HepG2 (cell line): ENCODE measurements at places on chromosomes 13 and 19.
A peak's percentile ranks its signal among the peaks of the same experiment; 100 is the strongest.

- no peak for DNase-seq
Observed at GRCh38 chr13:106867249-106867648, 299.3 kb upstream of the ARGLU1 start.

DNA sequence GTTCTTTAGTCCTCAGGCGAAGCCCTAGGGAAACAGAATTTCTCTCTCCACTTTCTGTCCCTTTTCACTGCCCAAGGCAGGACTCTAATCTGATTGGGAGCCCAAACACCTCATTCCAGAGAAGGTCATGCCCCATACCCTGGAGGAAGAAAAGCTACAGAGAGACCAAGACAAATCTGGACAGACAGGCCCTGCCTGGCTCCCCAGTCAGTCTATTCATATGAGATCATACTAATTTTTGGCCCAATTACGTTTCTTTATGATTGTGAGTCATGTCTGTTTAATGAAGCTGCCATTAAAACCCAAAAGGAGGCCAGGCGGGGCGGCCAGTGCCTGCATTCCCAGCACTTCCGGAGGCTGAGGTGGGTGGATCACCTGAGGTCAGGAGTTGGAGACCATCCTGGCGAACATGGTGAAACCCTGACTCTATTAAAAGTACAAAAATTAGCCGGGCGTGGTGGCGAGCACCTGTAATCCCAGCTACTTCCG is 3.3 kb upstream of the AP3D1 start:
- no peak for DNase-seq

GRCh38 chr13:34752283-34752960 is 189.6 kb upstream of the NBEA start:
- no peak for DNase-seq

DNA sequence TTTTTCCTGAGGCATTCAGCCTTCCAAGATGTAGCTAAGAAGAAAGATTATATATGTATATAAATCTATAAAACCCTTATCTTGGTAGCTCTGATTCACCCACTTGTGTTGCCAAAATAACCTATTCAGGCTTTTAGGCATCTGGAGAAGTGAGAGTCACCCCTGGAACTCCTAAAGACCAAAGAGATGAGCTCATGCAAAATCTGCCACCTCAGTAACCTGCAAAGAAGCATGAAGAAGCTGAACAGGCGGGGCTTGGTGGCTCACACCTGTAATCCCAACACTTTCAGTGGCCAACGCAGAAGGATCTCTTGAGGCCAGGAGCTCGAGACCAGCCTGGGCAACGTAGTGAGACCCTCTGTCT is 393.7 kb downstream of the FOXO1 start:
- DNase-seq = no peak

DNA sequence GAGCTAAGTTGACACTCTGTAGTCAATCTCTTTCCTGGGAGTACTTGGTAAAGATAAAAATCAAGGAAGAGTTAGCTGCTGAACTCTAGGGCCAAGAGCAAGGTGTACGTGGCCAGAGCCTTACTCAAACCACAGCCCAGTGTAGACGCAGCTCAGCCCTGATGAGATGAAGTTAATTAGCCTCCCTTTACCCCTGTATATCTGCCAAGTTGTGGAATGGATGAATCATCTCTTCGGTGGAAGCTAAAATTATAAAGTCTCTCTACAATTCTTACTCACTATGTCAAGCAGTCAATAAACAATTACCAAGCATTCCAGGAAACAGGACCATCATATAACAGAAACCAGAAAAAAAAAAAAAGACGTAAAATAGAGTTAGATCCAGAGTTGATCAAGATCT is 146.9 kb upstream of the UFM1 start:
- no peak for DNase-seq

- no peak for DNase-seq
Observed at GRCh38 chr13:76646946-76647345, 239.3 kb downstream of the KCTD12 start.

DNA sequence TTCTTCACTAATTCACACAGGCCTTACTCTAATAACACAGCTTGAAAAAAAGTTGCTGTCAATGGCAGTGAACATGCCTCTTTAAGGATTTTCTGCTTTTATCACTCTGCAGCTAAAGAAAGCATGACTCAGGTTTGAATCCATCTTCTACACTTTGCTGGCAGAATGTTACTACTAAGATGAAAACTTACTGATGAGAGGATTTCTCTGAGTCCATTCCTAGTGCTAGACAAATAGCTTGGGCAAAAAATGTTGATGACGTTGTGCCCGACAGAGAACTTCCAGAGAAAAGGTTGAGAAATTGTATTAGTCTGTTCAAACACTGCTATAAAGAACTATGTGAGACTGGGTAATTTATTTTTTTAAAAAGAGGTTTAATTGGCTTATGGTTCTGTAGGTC is 572.0 kb downstream of the IRS2 start:
- DNase-seq = no peak

- DNase-seq = no peak
Observed at GRCh38 chr13:33717775-33718174, 100.2 kb upstream of the RFC3 start.

DNA sequence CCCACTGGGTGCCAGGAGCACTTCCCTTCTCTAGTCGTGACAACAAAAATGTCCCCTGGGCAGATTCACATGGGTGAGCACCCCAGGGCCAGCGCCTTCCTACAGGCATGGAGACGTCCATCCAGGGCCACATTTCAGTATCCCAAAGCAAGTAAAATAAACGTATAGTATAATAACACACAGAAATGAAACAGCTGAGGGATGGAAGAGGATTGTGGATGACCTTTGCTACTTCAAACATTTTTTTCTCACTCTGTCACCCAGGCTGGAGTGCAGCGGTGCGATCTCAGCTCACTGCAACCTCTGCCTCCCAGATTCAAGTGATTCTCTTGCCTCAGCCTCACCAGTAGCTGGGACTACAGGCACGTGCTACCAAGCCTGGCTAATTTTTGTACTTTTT is 28.2 kb downstream of the CILP2 start:
- DNase-seq = no peak

GRCh38 chr13:60372141-60372540 is 24.9 kb upstream of the TDRD3 start:
- DNase-seq = no peak

DNA sequence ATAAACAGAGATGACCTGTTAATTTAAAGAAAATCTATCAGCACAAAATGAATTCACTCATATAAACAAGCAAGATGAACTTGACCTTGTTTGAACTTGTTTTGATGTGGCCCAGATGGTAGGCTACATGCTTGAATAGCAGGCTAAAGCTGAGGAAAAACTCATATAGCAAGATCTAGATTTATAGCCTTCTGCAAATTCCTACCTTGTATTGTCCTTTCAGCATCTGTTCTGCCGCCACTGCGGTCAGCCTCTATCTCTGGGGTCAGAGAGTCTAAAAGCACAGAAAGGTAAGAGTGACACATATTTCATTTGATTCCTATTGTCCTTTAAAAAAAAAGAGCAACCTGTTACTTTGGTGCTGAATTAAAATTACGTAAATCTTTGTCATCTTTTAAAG is 392.1 kb downstream of the DACH1 start:
- DNase-seq = no peak

- DNase-seq = peak; percentile 2
Observed at GRCh38 chr13:61286148-61286745, 129.4 kb downstream of the PCDH20 start.

DNA sequence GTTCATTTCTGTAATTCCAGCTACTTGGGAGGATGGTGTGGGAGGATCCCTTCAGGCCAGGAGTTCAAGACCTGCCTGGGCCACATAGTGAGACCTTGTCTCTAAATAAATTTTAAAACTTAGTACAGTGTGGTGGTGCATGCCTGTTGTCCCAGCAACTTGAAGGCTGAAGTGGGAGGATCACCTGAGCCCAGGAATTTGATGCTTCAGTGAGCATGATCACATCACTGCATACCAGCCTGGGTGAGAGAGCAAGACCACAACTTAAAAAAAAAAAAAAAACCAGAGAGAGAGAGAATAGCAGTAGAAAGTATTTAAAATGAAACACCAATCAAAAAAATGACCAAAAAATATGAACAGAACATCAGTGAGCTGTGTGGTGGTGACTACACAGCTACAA is 7.1 kb upstream of the ZNF823 start:
- DNase-seq = no peak

GRCh38 chr13:21895779-21896178 is 224.9 kb downstream of the FGF9 start:
- no peak for DNase-seq

- peak; percentile 75 for DNase-seq
Observed at GRCh38 chr19:18292810-18293641, 11.6 kb upstream of the JUND start.

DNA sequence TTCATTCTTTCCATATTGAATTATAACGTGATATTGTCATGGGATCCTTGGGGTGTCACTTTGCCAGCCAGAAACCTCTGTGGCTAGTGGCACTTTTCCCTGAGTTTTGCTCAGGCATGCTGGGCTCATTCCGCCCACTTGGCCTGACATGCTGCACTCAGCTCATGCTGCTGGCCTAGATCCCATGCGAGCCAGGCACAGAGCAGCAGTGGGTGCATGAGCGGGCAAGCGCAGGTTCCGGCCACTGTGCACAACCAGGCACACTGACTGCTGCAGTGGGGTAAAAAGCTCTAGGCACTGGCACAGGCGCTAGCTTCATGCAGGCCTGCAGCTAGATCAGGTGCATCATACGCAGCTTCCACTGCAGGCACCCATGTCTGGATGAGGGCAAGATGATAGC is 221.2 kb downstream of the MAB21L1 start:
- DNase-seq = no peak

DNA sequence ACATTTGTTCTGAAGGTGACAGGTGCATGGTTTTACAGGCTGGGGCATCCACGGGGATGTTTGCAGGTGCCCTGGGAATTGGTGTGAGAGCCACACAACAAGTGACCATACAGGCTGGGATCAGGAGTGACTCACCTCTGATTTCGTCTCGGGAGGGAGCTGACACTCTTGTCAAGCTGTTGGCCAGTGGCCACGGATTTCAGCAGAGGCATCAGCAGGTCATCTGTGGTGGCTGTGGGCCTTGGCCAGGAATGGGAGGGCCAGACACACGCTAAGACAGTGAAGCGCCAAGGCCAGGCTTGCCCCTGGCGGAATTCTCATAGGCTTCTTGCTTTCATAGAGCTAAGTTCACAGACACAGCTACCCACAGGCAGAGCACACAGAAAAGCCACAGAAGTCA is 108.6 kb downstream of the HSPH1 start:
- no peak for DNase-seq

DNA sequence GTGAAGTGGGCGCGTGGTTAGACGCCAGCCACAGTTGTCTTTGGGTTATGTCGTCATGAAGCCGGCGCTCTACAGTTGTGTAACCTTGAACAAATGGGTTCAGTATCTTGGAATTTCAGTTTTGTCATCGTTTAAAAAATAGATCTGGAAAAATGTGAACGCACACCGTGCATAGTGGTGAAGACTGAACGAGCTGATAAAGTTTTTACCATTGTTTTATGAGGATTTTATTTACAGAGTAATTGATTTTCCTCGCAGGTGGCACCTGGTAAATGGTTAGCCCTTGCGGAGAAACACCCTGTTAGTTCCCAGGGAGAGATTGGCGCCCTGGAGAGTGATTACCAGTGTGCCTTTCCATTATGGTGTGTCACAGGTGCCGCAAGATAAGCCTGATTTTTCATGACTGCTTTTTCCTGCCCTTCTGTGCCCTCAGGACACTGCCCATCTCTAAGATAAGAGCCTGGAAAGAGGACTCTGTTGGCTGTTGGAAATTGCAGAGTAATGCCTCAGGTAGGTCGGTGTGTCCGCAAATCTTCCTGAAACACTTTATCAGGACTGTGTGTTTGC is 577 bp downstream of the ZNF181 start:
- DNase-seq = no peak

DNA sequence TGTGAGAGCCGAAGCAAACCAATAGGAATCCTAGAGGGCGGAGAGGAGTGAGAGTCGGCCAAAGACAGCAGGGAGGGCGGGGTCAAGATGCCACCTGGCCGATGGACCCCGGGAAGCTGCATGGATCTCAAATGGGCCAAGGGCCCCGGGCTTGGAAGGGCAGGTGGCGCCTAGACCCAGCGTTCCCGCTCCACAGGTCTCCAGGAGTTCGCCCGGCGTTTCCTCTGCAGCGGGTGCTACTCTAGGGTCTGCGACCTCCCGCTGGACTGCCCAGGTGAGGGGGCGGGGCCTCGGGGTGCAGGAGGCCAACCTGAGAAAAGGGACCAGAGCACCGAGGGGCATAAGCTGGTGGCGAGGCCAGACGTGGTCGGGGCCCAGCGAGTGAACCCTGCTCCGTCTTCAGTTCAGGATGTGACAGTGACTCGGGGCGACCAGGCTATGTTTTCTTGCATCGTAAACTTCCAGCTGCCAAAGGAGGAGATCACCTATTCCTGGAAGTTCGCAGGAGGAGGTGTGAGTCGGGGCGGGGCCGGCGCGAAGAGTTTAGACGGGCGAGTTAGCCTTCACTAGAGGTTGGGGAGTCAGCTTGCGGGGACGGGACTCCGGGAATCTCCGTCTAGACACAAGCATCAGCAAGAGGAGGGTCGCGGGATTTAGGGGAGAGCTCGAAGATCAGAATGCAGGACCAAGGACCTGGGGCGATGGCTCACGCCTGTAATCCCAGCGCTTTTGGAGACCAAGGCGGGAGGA is 9.9 kb downstream of the SPACA6 start:
- DNase-seq = no peak

GRCh38 chr13:111031531-111031961 is 83.6 kb upstream of the ARHGEF7 start:
- no peak for DNase-seq

- no peak for DNase-seq
Observed at GRCh38 chr13:33328701-33329100, 43.1 kb upstream of the STARD13 start.

GRCh38 chr19:2744113-2744512 is 4.3 kb upstream of the SLC39A3 start:
- DNase-seq = no peak

DNA sequence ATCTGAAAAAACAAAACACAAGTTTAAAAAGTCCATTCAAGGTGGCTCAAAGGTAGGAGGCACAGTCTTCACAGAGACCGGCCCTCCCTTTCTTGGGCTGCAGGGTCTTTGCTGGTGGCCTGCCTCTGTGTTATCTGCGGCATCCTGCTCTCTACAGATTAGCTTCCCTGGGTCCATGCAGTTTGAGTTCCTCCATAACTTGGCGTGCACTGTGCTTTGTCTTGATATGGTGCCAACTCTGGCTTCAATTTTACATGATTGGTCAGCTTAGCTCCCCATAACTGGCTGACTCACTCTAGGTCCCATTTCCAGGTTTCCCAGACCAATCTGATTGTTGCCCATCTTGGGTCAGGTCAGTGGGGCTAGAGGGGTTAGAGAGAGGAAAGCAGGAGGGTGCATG is 41.8 kb downstream of the TPT1 start:
- DNase-seq = no peak

DNA sequence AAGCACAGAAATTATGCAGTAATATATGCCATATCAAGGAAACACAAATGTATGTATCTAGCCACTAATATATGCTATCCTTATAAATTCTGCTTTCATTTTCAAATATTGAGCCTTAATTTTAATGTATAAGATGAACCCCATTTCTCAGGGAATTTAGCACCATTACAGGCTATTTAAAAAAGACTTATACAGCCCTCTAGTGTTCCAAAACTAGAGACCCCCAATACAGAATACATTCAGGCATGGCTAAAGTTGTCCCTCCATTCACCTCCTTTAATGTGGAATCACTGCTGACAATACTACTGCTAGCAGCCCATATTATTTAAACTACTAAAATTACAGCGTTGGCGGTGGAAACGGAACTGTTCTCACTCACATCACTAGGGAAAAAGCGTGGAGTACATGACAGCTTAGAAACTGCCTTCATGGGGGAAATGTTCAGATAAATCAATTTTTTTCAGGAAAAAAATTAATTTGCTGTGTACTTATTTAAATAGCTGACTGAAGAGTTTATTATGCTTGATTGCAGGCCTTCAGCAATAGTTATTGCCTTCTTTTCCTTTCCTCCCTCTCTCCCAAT is 541.0 kb downstream of the PCDH9 start:
- DNase-seq = no peak

- DNase-seq = no peak
Observed at GRCh38 chr13:97976610-97977521, 23.4 kb downstream of the IPO5 start.
